Activated CD4-positive, CD25-positive, alpha-beta regulatory T cell treated with anti-CD3 and anti-CD28 coated beads, Interleukin-2, amount 50 U/mL, for 24 hours (primary cell): ENCODE measurements at places on chromosomes 6 and 20.
A peak's percentile ranks its signal among the peaks of the same experiment; 100 is the strongest.

DNA sequence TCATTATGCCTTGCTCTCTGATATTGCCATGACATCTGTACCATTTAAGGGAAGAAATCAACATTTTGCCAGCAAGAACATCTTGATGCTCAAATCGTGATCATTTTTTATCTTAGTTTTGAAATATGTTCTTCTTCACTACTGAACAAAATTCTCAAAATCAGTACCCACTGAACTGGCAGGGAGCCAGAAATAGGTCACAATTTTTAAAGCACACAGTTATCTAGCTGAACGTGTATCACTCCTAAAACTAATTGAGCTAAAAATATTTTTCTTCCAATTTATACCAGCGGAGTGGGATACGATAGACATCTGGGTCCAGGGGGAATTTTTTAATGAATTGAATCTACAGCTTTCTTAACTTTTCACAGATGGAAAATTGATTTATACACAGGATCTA is 11.3 kb downstream of the IL17F start:
- no peak for ATAC-seq

GRCh38 chr6:88361298-88361697 is 195.2 kb upstream of the CNR1 start:
- ATAC-seq = no peak

DNA sequence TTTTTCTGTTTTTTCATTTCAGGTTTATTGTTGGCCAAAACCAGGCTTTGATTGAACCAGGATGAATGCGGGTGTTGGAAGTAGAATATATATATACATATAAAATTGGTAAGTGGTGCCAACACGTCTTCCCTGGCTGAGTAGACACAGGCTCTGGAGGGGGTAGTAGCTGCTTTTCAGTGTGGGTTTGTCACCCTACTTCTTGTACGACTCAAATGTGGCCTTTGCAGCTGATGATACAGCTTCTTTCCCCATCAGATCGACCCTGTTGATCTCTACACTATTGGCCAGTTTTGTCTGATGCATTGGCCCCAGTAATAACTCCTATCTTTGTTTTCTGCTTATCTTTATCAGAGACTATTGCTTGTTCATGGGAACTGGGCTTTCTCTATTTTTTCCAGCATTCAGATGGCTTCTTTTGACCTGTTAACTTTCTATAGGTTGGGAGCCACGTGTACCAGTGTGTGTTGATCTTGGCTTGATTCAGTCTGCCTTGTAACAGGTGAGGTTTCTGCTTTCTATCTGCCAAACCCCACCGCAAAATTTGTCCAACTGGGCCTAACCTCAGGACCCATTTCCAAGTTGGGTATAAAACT is 2.7 kb upstream of the ZNFX1 start:
- no peak for ATAC-seq

GRCh38 chr6:21780679-21781078 is 187.1 kb downstream of the SOX4 start:
- no peak for ATAC-seq

DNA sequence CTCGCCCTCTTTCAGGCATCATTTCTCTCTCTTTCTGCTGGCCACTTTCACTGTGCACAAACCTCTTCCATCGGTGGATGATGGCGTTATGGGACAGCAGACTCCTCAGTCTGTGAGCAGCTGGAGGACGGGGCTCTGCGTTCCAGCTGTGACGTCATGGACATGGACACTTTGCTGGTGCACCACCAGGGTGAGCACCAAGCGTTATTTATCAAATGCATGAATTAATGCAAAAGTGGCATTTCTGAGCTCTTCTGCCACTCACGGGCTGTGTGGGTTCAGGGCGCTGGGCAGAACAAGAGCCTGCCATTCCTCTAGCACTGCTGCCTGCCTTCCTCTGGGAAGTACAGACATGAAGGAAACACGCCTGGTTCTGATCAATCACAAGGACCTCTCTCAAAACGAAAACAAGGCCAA is 82.9 kb upstream of the MPC1 start:
- ATAC-seq = no peak

DNA sequence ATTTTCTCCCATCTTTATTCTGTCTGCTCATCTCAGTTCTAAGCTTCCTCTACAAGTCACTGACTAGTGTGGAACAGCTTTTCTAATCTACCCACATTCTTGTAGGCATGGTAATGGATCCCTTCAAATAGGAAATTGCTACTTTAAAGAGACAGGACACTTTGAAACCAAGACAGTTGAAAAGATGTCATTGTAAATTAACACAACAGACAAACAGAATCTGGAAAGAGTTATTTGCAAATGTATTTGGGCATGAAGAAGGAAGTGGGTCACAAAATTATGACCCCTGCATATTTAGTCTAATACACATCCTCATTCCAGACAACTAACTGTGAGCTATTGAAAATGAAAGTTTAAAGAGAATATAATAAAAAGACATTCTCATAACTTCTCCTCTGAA is 298.2 kb upstream of the MARCKS start:
- no peak for ATAC-seq

GRCh38 chr6:21596949-21597682 is 3.6 kb downstream of the SOX4 start:
- no peak for ATAC-seq

DNA sequence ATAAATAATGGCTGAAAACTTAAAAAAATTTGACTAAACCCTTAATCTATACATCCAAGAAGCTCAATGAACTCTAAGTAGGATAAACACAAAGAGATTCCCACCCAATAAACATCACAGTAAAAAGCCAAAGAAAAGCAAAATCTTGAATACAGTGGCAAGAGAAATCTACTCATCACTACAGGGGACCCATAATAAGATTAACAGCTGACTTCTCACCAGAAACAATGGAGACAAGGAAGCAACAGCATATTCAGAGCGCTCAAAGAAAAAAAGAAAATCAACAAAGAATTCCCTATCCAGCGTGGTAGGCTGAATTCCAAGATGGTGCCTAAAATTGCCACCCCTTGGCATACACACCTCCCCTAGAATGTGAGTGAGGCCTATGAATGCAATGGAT is 18.6 kb downstream of the SNX3 start:
- no peak for ATAC-seq

DNA sequence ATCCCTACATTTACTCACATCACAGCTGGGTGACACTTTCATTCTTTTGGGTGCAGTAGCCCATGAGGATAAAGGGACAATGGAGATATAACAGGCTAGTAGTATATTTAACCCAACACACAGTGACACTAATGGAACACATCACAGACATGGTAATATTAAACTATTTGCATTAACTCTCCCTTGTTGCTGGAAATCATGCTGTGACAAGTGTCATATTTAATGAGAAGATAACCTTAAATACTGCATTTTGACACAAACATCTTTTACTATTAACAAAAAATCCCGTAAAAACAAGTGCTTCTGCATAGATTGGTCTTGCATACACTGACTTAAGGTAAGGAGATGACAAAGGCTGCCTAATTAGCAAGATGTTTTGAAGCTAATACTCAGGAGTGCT is 45.5 kb downstream of the CNR1 start:
- no peak for ATAC-seq

- ATAC-seq = peak; percentile 69
Observed at GRCh38 chr6:157235600-157236039, 87.7 kb downstream of the TMEM242 start.

DNA sequence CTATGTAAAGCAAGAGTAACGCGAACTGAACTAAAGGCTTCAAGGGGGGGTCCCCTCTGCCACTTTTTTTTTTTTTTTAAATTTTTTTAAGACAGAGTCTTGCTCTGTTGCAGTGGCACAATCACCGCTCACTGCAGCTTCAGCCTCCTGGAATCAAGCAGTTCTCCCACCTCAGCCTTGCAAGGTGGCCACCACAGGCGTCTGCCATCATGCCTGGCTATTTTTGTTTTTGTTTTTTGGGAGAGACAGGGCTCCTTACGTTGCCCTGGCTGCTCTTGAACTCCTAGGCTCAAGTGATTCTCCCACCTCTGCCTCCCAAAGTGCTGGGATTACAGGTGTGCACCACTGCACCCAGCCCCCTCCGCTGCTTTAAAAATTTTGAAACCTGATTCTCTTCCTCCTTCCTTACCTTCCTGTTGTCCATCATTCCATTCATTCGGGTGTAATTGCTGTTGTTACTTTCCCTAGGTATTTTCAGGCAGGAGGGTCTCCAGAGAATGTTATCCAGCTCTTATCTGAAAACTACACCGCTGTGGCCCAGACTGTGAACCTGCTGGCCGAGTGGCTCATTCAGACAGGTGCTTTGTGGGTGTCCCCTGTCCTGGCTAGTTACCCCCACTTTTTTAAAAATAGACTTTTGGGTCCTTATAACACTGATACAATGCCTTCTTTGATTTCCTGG is 5.4 kb downstream of the NELFCD start:
- no peak for ATAC-seq

DNA sequence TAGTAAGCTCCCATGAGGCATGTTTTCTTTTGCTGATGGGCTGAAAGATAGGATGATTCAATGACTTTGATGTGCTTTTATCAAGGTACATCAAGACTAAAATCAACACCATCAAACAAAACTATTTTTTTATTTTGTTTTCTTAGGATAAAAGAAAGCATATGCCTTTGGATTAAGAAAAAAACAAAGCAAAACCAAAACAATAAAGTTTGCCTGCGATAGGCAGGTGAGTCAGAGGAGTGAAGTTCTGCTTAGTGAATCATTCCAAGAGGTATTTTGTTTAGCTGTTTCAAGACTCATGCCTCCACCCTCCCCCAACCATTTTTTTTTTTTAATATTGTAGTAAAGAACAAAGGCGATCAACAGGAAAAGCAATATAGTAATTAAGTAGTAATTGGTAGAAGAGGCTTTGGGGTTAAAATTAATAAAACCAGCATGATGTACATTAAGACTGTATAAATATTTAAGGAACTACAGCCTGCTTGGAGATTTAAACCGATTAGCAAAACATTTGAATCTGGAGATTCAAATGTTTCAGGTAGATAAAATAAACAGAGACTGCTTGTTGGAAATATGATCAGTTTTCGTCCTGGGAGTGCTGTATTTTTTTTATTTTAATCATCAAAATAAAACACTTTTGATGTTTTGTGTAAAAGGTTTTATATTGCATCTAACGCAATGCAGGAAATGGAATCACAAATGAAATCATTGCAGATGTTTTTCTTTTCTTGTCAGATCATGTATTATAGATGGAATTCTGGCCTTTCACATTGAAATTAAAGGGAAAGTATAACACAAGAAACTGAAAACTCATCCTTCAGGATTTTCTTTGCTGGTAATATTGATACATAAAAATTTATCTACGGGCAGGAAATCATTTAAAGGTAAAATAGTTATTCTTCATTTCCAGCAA is 482.3 kb upstream of the MANEA start:
- ATAC-seq = no peak

DNA sequence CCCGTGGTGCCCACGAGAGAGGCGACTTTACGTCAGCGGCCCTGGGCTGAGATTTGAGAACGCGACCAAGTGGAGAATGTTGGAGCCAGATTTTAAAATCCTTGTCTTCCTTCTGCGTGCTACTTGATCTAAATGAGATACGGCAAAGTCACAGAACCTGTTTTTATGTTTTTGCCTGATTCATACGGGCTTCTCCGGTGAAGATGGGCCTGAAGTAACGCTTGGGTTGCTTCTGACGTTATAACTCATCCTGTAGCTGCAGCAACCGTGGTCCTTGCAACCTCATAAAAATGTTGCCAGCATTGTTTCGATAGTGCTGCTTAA is 462 bp upstream of the SLC35B3 start:
- ATAC-seq = no peak

GRCh38 chr20:38325905-38326304 is 20.4 kb upstream of the LBP start:
- no peak for ATAC-seq

DNA sequence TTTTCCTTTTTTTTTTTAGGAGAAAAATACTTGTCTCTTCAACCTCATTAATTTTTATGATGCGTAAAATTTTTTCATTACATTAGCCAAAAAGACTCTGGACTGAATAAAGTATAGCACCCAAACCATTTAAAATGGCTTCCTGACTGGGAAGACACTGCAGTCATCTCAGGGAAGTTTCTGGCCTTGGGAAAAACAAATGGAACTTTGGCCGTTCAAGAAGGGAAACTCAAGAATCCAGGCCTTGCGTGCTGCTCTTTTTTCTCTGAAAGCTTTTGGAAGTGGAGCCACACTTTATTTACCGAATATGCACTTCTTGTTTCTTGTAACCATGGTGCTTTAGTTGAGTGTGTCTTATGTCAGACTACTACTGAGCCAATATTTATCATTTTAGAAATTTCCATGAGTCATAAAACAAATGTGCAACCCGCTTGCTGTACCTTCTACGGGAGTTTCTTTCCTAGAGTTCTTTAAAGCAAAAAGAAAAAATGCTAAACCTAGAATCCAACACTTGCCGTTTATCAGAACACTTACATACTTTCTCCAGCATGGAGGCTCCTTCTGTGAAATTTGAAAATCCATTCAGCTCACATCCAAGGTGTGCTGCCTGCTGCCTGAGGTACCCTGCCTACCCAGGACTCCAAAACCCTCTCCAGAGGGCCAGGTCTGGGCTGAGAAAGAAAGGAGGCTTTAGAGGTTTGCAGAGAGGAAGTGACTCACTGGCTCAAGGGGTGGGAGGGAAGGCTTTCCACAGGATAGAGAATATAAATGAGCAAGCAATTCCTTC is 11.5 kb upstream of the DSTN start:
- peak; percentile 66 for ATAC-seq

- ATAC-seq = no peak
Observed at GRCh38 chr6:159261995-159262394, 92.8 kb downstream of the FNDC1 start.

DNA sequence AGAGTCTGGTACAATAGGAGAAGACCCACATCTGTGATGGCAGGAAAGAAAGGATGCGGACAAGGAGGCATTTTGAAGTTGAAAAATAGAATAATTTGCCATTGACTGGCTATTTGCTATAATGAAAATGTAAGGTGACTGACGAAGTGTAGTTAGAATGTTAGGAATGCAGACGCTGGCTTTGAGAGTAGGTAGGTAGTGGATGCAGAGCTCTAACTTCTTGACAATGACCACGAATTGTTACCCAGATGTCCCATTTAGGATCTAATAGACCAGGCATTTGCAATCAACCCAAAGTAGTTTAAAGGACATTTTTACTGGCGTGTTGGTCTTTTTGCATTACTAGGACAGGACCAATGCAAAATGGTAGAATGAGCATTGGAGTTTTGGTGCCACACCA is 14.2 kb downstream of the MLIP start:
- no peak for ATAC-seq

- no peak for ATAC-seq
Observed at GRCh38 chr20:56762829-56763228, 133.7 kb downstream of the TFAP2C start.

- no peak for ATAC-seq
Observed at GRCh38 chr6:121944354-121944753, 455.1 kb upstream of the HSF2 start.

GRCh38 chr6:3911614-3912336 is 62.6 kb downstream of the FAM50B start:
- ATAC-seq = no peak
